HFFc6 (cell line): ENCODE measurements at places on chromosomes 16 and 17.

- peaks cover 2% of the 10 kb centered on the region for H3K27me3 ChIP-seq
- H3K27ac ChIP-seq, result no peak overlapping the region
- no peak for DNase-seq
Observed at GRCh38 chr17:28577466-28577824, 750 bp upstream of the ALDOC start.

- H3K27ac ChIP-seq, result no peak overlapping the region
- no peaks in the 10 kb centered on the region for H3K36me3 ChIP-seq
- no peaks in the 10 kb centered on the region for H3K27me3 ChIP-seq
Observed at GRCh38 chr16:78571898-78572358, 472.5 kb downstream of the WWOX start.

DNA sequence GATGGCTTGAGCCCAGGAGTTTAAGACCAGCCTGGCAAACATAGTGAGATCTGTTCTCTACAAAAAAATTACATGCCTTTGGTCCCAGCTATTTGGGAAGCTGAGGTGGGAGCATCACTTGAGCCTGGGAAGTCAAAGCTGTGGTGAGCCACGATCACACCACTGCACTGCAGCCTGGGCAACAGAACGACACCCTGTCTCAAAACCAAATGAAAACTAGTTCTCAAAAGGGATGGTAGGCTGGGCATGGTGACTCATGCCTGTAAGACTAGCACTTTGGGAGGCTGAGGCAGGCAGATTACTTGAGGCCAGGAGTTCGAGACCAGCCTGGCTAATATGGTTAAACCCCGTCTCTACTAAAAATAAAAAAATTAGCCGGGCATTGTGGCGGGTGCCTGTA lies 31.1 kb downstream of the PPM1D start:
- no peaks in the 10 kb centered on the region; the same call in 1 of the 2 replicates for H3K27me3 ChIP-seq
- H3K27ac ChIP-seq, result no peak overlapping the region
- no peak for DNase-seq
- H3K4me1 ChIP-seq, result peaks cover 5% of the 10 kb centered on the region
- H3K36me3 ChIP-seq, result peaks cover 14% of the 10 kb centered on the region
- no peak overlapping the region for H3K4me3 ChIP-seq

DNA sequence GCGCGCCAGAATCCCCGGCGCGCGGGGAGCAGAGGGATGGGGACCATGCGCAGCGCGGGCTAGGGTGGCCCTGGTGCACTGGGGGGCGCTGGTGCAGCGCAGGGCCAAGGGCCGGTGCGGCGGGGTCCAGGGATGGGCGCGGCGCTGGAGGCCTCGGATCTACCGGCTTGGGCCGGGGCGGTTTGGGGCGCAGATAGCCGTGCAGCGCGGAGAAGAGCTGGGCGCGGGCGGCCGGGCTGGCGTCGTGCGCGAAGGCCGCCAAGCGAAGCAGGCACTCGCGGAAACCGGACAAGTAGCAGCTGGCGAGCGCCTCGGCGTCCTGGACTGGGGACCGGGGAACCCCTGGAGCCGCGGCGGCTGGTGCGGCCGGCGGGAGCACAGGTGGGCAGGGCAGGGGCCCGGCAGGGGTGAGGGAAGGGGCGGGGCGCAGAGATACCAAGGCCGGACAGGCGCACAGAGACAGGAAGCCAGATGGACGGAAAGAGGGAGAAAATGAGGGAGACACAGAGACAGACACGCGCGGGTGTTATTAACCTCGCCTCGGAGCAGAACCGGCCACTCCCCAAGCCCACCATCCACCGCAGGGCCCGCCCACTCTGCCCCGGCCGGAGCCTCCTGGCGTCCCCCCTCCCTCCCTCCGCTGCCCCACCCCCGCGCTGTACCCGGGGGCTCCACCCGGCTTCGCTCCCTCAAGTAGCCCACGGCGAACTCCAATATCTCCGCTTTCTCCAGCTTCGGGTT lies 2.1 kb downstream of the HES7 start:
- peaks cover 16% of the 10 kb centered on the region for H3K27me3 ChIP-seq
- peak overlapping the region; percentile 88 for H3K4me3 ChIP-seq
- no peaks in the 10 kb centered on the region for H3K36me3 ChIP-seq
- peak; percentile 54 for DNase-seq
- H3K27ac ChIP-seq, result peak overlapping the region; percentile 52; the same call in 1 of the 2 replicates

- no peak overlapping the region for H3K4me3 ChIP-seq
- DNase-seq, result no peak
- no peaks in the 10 kb centered on the region; the same call in 1 of the 2 replicates for H3K36me3 ChIP-seq
Observed at GRCh38 chr16:78443542-78444364, 344.3 kb downstream of the WWOX start.
